ENCODE measurements at places on chromosomes 3 and 15.

DNA sequence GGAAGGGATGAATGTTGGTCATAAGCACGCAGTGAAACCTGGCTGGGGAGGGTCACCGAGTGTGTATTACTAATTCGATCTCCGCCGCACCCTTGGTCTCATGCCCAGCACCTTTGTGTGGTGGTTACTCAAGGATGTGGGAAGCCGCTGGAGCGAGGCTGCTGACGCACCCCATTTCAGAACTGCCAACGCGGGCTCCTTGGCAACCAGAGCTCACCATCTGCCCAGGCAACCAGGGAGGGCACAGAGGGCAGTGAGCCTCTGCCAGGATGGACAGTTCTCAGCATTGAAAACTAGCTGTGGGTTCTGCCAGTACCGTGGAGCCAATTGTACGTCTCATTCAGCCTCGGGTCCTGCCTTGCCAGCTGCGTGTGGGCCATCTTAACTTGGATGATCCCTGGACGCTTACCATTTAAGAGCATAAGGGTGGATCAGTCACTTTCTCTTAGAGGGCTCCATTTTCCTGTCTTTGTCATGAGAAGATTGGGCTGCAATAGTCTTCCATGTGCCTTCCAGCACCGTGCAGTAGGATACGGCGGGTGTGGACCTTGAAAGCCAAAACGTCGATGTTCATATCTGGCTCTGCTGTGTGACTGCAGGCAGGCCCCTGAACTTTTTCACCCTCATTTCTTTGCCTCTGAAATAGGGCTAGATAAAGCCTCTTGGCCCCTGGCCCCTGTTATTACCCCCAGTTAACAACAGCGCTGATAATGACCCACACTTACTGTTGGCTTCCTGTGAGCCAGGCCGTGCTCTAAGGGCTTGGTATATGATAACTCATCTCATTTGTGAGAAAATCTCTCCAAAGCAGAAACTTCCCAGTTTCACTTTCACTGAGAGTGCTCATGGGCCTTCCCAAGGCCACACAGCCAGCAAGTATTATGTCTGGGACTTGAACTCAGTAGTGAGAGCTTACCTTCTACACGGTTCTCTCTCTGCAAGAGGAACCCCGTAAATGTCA, 238.8 kb downstream of the OPA1 start:
- no peak for DNase-seq

DNA sequence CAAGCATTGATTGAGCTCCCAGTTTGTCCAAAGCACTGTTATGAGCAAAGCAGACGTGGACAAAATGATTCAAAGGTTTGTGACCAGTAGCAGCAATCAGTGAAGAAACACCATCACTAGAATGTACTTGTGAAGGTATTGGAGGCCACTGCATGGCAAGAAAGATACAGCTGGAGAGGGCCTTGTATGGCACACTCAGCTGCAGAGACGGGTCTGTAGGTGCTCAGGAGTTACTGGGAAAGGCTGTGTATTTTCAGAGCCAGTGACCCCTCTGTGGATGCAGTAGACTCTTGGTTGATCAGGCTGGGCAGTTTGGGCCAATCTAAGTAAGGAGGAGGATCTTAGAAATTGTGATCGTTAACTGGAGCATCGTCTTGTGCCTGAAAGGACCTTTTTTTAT, 120.0 kb downstream of the GHSR start:
- no peak for DNase-seq

DNA sequence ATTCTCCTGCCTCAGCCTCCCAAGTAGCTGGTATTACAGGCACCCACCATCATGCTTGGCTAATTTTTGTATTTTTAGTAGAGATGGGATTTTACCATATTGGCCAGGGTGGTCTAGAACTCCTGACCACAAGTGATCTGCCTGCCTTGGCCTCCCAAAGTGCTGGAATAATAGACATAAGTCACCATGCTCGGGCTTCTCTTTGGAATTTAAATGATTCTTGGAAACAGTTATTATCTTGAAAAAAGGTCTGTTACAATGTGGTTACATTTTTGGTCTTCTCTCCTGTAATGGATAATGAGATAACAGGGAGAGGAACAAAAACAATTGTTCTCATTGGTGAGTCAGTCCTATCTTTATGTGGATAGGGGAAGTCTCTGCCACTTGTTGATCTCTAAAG, 59.8 kb upstream of the AADACL2 start:
- DNase-seq = no peak

DNA sequence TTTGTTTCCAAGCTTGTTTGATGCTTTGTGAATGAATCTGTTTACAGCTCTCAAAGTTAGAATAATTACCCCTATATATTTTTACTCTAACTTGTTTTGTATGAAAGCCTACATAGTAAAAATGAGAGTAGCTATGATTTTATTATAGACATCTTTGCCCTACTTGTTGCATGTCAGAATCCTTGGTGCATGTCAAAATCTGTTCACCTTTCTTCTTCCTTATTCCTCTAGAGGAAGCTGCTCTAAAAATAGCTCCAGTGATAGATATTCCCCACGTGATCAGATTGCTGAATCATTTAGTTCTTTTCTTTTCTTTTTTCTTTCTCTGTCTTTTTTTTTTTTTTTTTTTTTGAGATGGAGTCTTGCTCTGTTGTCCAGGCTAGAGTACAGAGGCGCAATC, 39.8 kb downstream of the LRRC49 start:
- DNase-seq = no peak

DNA sequence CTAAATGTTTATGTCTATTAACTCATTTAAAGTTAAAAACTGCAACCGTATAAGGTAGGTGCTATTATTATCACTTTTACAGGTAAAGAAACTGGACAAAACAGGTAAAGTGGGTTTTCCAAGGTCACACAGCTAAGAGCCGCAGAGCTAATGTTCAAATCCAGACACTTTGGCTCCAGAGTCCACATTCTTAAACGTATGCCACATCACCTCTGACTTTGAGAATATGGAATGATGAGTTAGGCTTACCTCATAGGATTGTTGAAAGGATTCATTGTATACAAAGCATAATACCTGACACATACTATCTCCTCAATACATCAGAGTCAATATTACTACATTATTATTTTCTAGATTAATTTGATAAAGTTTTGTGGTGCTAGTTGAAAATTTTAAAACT, 240.9 kb upstream of the STT3B start:
- no peak for DNase-seq

DNA sequence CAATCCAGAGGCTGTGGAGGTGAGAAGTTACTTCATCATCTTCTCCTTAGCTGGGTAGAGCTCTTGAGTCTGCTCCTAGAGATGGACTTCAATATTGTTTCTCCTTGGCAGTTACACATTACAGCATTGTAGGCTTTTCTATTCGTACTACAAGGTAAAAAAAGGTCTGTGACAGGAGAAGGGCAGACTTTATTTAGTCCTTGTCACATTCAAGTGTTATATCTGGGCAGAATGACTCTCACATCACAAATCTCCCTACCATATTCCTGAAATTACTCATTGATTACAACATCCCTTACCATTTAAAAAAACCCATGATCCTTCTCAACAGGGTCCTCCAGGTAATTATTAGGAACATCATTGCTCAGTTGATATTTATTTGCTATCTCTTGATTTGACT, 75.0 kb downstream of the AGBL1 start:
- DNase-seq = no peak

DNA sequence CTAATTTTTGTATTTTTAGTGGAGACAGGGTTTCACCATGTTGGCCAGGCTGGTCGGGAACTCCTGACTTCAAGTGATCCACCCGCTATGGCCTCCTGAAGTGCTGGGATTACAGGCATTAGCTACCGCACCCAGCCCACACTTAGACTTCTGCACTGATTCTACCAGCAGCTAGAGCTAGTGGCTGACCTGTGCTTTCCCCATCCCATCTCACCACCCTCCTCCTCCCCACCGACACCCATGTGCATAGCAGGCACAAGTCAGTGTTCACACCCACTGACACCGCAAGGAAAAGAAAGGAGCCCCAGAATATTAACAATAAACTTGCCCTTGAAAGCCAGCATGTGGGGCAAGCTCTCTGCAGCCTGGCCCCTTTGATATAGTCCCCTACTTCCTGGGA, 11.2 kb upstream of the ABTB1 start:
- DNase-seq = no peak

GRCh38 chr3:77203851-77204250, 164.0 kb downstream of the ROBO2 start:
- no peak for DNase-seq

GRCh38 chr3:37601832-37602231, 259.8 kb upstream of the CTDSPL start:
- no peak for DNase-seq

DNA sequence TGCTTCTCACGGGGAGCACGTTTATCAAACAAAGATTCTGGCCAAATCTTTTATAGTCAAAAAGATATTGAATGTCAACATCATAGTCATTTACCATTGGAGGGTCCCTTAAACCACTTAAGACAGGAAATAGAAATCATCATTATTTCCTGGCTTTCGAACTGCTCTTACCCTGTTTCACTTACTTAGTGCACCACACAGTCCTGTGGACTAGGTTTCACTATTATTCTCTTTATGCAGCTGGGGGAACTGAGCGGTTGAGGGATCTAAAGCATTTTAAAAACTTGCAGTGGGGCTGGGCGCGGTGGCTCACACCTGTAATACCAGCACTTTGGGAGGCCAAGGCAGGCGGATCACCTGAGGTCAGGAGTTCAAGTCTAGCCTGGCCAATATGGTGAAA, 13.7 kb upstream of the TPRG1 start:
- no peak for DNase-seq

GRCh38 chr15:63559753-63560152, 37.4 kb upstream of the FBXL22 start:
- no peak for DNase-seq

DNA sequence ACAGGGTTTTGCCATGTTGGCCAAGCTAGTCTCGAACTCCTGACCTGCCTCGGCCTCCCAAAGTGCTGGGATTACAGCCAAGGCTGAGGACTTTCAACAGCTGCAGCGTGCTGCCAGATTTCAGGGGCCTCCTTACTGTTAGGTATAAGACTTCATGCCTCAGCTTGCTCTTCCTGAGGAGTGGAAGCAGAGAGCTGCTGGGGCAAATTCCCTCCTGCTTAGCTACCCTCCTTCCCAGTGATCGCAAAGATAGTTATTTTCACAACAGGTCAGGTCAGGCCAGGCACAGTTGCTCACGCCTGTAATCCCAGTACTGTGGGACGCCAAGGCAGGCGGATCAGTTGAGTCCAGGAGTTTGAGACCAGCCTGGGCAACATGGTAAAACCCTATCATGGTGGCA, 2.6 kb upstream of the CPNE9 start:
- DNase-seq = no peak

DNA sequence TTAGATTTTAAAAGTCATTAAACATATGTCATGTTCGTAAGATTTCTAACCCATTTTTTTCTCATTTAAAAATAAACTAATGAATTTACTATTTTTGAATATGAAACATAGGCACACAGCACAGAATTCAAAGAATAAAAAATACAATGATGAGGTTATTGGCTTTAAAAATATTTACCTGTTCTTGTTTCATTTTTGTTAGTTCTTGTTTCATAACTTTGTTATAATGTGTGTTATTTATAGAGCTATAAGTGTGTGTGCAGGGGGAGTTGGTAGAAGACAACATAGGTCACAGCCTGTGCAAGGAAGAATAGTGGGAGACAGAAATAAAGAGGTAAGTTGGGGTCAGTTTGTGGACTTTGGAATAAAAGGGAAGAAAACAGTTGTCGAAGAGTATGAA, 30.8 kb upstream of the NRROS start:
- DNase-seq = no peak

- DNase-seq = no peak
Measured at GRCh38 chr3:26449996-26450395, 172.6 kb upstream of the LRRC3B start.

DNA sequence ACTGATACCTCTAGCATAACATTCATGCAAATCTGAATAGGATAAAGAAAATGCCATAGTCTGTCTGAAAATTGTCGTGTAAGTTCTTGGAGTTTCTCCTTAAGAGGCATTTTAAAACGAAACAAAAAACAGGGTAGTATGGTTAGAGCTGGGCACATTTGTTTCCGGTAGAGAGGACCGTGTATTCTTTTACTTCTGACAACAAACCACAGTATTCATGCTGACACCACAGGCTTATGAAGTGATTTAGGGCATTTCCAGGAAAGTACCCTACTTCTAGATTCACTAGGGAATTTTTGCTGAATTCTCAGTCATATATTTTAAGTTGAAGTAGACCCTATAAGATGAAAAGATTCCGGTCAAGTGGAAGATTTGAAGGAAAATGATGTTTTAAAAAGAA, 541.3 kb downstream of the UNC13C start:
- no peak for DNase-seq

GRCh38 chr3:184503647-184504046, 57.9 kb upstream of the EPHB3 start:
- no peak for DNase-seq

GRCh38 chr3:126666658-126667528, 12.0 kb upstream of the TXNRD3 start:
- no peak for DNase-seq

DNA sequence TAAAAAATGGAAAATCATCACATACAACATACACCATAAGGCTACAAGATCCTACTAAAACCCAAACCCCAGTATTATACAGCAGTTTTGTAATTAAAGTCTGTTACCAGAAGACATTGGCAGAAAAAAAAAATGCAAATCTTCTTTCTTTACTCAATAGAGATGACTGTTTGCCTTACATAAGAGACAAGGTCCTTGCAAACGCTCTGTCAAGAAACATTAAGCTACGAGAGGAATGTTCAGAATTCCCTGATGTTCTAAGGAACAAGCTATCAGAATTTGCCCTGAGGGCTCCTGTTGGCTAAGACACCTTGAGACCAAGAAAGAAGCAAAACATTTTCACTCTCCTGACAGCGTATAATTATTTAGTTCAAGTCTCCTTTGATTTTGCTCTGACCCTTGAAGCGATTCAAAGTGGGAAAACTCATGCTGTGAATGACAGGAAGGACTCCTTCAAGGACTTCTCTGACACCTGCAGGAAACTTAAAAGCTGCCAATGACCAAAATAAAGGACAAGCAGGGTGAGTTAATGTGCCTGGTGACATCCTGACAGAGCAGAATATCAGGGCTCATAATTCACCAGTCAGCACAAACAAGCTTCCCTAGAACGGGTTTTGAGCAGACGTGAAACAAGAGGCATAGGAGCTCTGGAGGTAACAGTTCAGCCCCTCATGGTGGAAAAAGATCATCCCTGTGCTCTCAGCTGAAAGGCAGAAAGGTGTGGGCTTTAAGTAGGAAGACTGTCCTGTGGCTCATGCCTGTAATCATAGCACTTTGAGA, 2.5 kb downstream of the SCAMP2 start:
- no peak for DNase-seq

DNA sequence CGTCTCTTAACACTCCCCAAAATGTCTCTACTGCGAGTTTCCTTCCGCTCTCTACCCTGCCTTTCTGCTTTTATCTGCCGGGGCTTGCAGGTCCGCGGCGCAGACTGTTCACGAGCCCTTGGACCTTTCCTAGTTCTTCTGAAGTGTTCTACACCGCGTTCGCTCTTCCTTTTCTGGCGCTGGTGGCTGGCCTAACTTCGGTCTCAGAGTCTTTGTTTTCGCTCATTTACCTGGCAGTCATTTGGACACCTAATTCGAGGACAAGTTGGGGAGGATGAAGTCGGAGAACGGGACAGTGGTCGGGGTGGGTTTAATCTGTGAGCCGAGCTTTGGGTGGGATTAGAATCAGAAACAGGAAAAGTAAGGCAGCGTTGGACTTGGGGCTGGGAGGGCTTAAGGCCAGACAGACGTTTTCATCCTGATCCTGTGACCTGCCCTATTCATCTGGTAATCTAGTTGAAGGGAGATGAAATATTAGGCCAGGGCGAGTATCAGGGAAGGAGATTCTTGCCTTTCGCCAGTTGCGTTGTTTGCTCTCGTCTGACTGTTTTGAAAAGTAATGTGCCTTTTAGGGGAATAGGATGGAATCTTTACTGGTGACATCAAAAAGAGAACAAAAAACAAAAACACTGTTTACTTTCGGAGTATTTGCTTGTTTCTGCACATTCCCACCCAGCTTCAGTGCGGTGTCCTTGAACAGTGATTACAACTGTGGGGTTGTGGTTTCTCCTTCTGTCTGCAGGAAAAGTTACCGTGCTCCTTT, 1.8 kb downstream of the DIPK2A start:
- DNase-seq = peak; percentile 43
